Activated naive CD8-positive, alpha-beta T cell treated with anti-CD3 and anti-CD28 coated beads, Interleukin-2, amount 50 U/mL, for 16 hours (primary cell): ENCODE measurements at places on chromosomes 5 and 9.

- no peak for DNase-seq
Measured at GRCh38 chr9:124017929-124018729, 6.6 kb downstream of the LHX2 start.

- DNase-seq: no peak
Measured at GRCh38 chr5:143636931-143637528, 174.9 kb upstream of the HMHB1 start.

DNA sequence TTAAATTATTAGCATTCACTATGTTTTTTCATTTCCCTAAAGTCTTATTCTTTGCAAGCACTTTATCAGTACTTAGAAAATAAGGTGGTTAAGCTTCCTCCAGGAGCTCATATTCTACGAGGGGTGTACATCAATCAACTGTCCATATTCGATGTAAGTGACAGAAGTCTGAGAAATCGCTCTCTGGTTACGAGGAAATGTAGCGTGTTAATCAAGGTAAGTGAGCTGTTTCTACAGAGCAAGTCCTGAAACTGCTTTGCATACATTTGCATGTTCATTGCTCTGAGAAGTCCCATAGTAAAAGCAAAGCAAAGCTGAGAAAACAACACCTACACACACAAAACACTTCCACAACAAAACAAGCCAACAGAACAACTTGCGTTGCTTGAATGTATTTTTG is 893.9 kb upstream of the DMAC1 start:
- no peak for DNase-seq

GRCh38 chr5:125552486-125552885 is 806.0 kb upstream of the ZNF608 start:
- DNase-seq: no peak

DNA sequence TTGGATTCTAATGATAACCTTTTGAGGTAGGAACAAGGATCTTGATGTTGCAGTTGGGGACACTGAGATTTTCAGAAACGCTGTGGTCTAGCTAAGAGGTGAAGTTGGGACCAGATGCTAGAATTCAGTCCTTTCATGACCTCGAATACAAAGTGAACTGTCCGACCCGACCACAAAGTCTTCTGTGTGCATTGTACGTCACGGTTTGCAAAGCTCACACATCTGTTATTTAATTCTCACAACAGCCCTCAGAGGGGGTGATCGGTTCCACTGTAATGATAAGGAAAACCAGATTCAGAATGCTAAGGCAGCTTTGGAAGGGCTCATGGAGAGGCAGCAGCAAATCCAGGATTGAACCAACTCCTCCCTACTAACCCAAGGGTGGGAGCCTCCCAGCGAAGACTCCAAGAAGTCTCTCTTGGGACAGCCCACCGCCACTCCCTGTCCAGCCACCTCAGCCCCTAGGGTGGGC is 16.6 kb upstream of the KIF12 start:
- DNase-seq: no peak

GRCh38 chr9:124353811-124354274 is 61.4 kb downstream of the PSMB7 start:
- DNase-seq: no peak

DNA sequence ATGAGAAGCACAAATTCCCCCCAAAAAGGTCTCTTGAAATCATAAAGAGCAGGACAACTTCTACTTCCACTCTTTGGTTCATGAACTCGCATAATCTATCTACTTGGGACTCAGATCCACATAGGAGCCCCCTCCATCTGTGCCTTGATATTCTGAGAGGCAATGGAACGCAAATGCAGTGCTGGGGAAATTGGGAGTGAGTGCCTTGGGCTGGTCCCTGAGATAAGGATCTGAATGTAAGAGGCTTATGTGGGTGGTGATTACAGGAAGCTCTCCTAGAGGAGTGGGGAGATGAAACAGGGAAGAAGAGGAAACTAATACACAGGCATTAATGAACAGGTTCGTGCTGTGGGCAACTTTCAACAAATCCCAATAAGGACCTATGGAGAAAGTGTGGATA is 285.6 kb downstream of the RASEF start:
- DNase-seq: no peak

DNA sequence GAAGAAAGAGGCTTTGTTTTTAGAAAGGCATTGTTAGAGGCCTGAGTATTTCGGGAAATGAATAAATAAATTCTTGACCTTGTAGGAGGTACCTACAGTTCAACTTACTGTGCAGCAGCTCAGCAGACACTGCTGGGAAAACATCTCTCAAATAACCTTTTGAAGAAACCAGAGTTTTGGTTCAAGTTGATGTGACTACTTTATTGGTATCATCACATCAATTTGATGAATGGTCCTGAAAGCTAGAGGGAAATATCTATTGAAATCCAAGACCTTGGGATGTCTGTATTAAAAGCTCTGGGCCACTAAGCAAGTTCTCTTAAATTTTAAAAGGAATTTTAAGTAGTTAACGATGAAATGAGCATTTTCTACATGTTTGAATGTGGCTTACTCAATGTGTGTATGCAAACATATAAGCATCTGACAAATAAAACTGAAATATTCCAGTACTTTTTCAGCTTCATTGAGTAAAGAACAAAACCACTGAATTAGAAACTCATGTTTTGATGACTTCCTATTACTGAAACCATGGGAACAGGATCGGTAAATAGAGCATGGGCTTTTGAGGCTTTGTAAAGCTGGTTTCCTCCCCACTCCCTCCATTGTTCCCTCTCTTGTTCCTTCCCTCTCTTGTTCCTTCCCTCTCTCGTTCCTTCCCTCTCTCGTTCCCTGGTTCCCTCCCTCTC is 36.7 kb downstream of the SLC27A6 start:
- DNase-seq: no peak

DNA sequence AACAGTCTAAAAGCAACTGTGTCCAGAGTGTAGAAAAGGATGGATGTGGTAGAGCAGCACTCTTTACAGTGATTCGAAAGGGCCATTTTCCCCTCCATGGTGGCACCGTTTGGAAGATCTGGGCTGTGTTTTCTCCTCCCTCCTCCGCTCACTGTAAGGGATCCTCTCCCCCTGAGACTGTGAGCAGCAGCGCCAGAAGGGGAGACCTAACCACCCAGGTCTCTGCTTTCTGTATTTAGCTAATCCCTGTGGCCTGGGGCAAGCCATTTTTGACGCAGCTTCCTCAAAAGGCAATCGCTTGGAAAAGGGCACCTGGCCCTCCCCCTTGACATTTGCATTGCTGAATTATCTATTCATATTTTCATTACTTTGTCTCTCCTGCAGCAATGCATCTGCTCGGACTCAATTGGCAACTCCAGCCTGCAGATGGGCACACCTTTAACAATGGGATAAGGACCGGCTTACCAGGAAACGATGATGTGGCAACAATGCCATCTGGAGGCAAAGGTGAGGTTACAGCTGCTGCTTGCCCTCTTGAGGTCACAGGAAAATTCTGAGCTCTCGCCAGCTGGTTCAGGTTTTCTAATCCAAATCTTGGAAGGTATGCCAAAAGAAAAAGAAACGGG is 244.3 kb upstream of the WWC1 start:
- no peak for DNase-seq

GRCh38 chr5:106521701-106522100 is 1149.0 kb downstream of the EFNA5 start:
- no peak for DNase-seq

GRCh38 chr5:16628376-16628775 is 11.6 kb upstream of the RETREG1 start:
- DNase-seq: no peak

DNA sequence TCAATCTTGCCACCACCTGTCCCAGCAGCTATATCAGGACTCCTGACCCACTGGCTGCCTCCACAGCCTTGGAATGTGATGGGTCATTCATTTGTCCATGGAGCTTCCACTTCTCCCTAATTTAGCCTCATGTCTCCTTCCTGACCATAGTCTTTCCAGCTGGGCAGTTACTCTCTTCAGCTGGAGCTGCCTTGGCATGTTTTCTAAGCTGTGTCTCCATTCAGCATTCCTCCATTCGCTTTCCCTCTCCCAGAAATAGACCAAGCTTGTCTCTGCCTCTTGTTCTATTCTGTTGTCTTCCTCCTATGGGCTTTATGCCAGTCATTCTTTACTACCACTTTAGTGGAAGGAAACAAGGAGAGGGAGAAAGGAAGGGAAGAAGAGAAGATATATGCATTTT is 5.3 kb upstream of the CTXN3 start:
- no peak for DNase-seq

- no peak for DNase-seq
Measured at GRCh38 chr9:108599571-108599970, 256.2 kb downstream of the ACTL7B start.

GRCh38 chr9:27505744-27506161 is 18.3 kb upstream of the IFNK start:
- DNase-seq: no peak

DNA sequence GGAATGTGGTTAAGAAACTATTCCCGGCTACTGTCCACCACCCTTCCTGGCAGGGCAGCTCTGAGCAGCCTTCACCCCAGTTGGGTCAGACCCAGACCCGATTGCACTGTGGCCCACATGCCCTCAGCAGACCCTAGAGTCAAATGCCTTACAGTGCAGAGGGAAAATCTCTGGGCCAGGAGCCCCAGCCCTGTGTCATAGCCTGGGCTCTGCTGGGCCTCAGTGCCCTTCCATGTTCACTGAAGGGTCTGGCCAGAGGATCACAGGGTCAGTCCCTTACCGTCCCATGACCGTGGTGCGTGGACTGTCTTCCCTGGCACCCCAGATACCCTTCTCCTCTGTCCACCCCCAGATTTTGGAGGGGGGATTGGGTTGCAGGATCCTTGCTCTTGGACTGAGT is 73.5 kb upstream of the COL5A1 start:
- no peak for DNase-seq

- DNase-seq: no peak
Measured at GRCh38 chr9:98445576-98445975, 190.1 kb upstream of the TBC1D2 start.

DNA sequence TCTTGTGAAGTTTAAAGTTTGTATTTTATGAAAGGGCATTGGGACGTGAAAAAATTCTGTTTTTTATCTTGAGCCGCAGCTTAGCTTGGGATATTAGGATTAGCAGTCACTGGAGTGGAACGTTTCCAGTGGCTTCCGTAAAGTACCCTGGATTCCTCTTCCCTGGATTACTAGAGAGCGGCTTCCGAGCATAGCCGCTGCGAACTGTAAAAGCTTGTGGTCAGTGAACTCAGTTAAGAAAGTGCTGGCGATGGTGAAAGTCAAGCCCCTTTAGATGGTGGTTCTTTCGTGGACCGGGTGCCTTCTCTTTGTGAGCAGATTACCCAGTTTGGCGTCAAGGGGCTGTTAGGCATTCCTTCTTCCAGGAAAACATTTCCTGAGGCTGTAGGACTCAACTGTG is 168.1 kb downstream of the KDM4C start:
- DNase-seq: no peak

DNA sequence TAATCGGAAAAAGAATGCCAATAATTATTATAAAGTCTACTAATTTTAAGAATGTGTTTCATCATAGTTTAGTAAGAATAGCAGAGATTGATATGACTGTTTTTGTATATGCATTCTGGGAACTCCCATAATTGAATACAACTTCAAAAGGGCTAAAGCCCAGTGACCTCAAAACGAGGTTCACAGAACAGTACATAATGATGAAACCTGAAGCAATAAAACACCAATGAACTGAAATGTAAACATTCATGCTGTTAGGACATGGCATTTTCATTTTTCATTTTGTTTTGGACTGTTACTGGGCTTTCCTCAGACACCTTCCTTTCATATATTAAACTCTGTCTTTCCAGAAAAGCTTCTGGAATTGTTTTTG is 684 bp upstream of the JMY start:
- DNase-seq: no peak

DNA sequence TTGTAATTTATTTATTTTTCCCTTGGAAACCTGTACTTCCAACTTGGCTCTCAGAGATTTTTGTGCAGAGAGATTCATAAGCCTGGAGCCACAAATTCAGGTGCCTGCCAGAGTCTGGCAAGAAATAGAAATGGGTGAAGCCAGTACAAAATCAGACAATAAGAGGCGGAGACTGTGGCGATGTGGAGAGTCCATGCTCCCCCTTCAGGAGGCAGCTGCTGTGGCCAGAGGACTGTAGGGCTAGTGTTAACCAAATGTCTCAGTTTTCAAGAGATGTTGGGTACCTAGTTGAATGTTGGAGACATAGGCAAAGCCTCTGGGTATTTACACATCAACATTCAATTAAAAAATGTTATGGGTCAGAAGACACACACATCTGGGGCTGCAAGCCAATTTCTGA is 208.6 kb downstream of the PSAT1 start:
- no peak for DNase-seq

DNA sequence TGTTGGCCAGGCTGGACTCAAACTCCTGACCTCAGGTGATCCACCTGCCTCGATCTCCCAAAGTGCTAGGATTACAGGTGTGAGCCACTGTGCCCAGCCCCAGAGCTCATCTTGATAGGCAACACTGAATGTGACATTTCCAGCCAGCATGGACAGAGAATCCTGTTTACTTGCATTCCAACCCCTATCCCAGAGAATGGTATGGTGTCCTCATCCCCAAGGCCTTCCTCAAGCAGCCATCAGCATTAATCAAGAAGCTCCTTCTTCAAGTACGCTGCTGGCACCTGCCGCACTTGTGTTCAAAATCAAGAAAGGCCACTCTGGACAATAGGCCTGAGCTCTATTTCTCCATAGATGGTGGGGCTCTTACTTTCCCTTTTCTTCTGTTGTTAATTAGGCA is 40.2 kb downstream of the STARD4 start:
- DNase-seq: no peak

DNA sequence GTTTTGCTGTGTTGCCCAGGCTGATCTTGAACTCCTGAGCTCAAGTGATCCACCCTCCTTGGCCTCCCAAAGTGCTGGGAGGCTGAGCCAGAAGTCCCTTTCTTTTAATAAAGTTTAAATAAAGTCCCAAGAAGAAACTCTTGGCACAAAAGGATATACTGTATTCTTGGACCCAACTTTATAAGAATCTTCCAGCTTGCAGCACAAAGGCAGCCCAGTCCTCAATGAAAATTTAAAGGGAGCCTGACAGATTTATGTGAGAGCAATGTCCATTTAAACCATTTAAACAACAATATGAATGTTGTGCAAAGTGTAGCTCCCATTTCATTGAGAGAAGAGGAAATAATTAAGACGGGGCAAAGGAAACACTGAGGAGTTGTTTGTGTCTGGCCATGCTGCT is 217.0 kb downstream of the DOCK8 start:
- no peak for DNase-seq

- no peak for DNase-seq
Measured at GRCh38 chr9:132538071-132538470, 44.3 kb upstream of the BARHL1 start.

DNA sequence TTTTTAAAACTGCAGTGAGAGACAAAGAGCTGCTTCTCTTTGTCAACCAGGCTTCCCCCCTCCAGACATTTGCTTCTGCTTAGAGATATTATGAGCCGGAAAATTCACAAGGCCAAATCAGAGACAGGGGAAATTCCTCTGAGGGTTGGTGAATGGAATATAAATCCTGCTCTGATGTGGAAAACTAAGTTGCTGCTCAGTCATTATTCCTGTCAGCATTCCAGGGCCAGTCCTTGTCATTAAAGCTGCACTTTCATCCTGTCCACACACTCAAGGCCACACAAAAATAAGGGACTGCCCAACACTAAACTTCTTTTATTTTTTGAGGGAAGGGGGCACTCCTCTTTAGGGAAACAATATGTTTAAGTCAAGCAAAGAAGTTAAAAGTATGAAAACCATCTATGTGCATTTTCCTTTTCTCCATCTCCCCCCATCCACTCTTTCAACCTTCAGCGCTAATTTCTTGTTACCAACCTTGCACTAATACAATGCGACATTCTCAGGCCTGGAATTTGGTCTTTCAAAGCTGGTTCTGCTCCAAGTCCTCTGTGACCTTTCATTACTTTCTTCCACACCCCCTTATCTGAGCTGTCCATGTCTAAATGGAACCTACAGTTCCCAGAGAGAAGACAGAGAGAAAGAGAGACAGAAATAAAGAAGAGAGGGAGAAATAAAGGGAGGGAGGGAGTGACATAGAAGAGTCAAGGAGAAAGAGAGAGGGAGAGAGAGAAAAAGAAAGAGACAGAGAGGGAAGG is 118.9 kb upstream of the S1PR3 start:
- DNase-seq: no peak
